NCI-H1092 (cell line): ENCODE measurements at places on chromosomes 6 and 20.

- no peak for DNase-seq
Measured at GRCh38 chr20:53679597-53680309, 86.1 kb upstream of the ZNF217 start.

GRCh38 chr6:39057251-39058155 is 8.9 kb downstream of the GLP1R start:
- DNase-seq: no peak

DNA sequence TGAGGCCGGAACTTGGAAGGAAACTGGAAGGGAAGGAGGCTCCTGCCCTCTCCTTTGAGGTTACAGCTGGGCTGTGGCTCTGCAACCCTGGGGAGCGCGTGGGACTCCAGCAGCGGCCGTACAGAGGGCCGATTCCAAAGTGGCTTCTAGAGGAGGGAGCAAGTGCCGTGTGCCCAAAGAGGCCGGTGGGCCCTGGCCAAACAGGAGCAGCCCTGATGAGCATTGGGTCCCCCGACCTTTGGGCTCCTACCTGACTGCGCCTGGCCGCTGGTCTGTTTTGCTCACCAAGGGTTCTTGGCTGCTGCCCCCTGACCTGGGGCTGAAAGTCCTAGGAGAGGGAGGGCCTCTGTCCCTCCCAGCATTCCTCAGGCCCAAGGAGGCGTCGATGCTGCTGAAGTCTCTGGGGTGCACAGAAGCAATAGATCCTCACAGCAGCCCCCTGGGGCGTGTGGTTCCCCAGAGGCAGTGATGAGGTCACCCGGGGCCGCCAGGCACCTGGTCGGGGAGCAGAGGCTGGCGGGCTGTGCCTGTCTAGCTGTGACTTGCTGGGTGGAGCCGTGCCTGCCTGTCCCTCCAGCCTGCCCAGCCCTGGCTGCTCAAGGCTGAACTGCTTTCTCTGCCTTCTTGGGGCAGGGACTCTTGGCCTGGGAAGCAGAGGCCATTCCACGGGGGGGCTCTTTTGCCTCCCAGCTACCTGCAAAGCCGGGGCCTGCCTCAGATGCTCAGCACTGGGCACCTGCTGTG is 9.8 kb downstream of the RBM38 start:
- no peak for DNase-seq

DNA sequence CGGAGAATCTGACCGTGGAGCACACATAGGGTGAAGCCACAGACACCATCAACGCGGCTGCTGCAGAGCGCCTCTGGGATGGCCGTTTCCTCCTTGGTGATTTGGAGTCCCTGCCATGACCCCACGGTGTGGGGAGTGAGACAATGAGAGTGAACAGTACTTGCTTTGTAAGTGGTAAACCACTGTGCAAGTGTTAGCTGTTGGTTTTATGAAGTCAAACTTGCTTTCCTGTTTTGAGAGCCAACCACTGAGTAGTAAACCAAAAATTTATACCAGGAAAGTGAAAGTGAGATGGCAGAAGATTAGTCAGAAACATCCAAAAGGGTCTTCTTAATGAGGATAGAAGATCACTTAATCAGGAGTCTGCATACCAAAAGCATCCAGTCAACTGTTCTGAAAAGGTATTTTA is 160.7 kb downstream of the FOXC1 start:
- no peak for DNase-seq

DNA sequence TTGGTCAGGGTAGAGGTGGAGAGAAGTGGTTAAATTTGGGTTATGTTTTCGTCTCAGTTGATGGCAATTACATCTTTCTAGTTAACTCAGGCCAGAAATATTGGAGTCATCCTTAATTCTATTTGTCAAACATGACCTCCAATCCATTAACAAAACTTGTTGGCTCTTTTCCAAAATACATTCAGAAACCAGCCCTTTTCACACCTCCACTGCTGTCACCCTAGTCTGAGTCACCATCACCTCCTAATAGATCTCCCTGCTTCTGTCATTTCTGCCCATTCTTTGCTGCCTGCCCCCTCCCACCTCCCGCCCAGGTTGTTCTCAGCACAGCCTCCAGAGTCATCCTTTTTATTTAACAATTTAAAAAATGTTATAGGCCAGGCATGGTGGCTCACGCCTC is 3.0 kb upstream of the ABCF1 start:
- DNase-seq: no peak

- DNase-seq: no peak
Measured at GRCh38 chr20:1533059-1533458, 24.4 kb downstream of the SIRPD start.

DNA sequence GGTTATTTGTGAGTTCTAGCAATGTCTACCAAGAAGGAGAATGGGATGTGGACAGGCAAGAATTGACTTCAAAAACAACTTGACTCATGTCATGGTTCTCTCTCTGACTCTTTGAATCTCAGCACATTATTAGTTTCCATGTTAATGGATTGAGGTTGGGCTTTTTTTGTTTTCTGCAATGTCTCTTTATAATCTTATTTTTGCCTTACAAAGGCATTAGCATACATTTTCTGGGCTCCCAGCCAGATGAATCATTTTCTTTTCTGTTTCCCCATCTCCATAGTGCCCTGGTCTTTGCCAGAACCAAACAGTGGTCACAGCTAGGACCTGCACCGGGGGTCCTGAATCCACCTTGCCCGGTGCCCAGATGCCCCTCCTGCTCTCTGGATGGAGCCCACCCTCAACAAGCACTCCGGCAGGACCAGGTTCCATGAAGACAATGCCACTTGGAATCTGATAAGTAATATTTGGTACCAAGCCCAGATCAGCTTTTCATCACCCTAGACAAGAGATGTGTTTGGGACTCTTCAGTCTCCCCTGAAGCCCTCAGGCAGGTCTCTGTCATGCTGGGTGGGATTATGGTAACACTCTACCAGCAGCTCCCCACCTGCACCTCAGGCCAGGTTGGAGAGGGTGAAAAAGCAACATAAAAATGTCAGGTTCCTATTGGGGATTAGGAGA is 266.7 kb upstream of the SULF2 start:
- peak; percentile 85 for DNase-seq

DNA sequence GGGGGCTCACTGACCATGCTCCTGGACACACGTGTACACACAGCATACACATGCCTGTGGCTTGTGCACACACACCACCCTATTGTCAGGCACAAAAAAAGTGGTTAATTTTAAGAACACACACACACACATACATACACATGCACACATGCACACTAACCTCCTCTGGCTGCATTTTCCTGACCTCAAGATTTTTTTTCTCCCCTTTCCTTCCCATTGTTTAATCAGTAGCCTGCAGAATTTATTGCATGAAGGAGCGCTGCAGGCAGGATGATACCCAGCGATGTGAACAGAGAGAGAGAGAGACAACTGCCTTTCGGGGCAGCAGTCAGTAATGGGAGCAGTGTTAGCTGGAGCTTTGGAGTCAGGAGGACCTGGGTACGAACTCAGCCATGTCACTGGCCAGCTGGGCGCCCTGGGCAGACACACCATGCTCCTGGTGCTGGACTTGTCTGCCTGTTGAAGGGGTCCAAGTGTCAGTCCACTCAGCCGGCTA is 990 bp upstream of the TRAF3IP2 start:
- DNase-seq: no peak

DNA sequence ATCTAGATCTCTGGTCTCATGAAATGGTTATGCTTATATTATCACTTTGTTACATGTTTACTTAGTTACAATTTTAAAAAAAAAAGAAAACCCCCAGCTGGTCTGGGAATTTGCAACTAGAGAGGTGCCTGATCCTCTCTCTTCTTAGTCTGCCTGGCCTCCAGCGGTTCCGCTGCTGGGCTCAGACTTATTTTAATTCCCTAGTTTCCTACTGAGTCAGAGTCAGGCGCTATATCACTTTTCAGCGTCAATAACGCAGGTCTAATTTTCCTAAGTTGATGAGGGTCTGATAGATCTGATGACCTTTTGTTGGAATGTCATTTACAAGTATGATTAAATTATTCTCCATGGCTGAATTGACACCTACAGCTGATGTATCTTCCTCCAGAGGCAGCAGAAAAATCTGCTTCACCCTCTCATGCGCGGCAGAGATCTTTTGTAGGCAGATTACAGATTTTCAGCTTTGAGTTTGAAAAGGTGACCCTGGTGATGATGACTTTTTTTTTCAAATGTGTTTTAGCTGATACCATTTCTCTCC is 391.0 kb downstream of the CBLN4 start:
- DNase-seq: no peak

DNA sequence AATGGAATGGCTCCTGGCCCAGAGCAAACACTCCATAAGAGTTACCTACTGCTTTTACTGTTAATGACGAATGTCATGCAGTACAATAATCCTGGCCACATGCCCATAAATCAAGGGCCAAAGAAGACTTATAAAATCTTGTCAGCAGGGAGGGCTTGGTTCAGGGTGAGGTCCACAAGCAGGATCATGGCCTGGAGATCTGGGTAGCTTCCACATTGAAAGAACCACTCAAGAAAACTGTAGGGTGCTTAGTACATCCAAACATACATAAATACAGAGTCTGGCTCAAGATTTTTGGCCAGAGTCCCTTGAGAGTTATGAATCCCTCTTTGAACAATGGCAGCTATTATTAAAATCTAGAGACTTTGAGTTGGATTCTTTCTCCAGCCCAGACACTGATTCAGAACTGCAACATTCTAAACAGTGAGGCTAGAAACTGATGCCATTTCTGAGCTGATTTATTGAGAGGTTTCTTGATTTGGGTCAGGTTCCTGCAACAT is 188.7 kb downstream of the CDC5L start:
- DNase-seq: no peak

DNA sequence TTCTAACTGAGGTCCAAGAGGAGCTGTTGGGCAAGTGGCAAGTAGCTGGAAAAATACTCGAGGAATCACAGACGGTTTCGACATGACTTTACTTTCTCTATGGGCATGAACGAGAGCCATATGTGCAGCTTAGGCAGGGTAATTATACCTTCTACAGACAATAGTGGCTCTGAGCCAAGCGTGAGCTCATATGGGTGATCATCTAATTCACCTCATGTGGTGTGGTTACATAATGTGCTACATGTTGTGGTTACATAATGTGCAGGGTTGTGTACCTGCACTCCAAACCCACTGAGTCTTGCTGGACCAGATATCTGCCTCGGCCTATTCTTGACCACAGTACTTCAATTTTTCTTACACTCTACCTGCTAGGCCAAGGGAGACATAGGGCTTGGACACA is 771.7 kb upstream of the EYS start:
- DNase-seq: no peak

- DNase-seq: no peak
Measured at GRCh38 chr6:157238346-157238745, 85.0 kb downstream of the TMEM242 start.

- no peak for DNase-seq
Measured at GRCh38 chr6:167840526-167841179, 13.9 kb downstream of the AFDN start.

GRCh38 chr6:53044071-53044470 is 21.1 kb upstream of the FBXO9 start:
- DNase-seq: no peak

- no peak for DNase-seq
Measured at GRCh38 chr6:100057941-100058340, 63.9 kb upstream of the MCHR2 start.

- no peak for DNase-seq
Measured at GRCh38 chr6:34658605-34659265, 37.8 kb downstream of the ILRUN start.

- DNase-seq: no peak
Measured at GRCh38 chr6:74510878-74511277, 695.0 kb downstream of the COL12A1 start.

DNA sequence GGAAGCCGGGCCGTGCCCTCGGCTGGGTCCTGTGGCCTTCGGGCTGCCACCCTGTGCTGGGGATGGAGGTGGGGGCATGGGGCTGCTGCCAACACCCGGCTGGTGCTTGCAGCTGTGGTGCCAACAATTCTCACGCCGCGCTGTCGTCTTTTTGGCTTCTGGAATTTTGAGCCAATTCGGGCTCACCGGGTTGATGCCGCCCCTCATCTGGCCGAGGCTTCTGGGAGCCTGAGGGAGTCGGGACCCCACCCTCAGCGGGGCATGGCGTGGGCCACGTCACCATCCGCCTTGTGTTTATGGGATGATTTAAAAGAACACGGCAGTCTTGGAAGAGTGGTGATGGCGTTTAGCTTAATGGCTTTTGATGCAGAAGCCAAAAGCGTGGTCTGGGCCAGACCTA is 8.7 kb upstream of the NPBWR2 start:
- DNase-seq: no peak

DNA sequence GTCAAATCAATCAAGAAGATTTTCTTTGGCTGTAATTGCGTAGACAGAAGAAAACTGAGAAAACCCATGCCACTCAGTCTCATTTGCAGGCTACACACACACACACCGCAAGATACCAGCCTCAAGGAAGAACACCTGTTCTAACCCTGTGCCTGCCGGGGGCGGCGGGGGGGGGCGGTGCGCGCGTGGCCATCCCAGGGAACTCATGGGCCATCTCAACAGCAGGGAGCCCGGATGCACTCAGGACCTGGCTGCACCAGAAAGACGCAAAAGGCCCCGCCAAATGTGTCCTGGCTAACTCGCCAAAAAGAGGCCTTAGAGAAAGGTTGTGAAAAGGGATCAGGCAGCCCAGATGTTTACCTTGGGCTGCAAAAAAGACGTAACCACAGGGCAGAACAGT is 2.1 kb downstream of the B3GAT2 start:
- DNase-seq: no peak

GRCh38 chr6:135233686-135234491 is 52.8 kb downstream of the MYB start:
- no peak for DNase-seq

DNA sequence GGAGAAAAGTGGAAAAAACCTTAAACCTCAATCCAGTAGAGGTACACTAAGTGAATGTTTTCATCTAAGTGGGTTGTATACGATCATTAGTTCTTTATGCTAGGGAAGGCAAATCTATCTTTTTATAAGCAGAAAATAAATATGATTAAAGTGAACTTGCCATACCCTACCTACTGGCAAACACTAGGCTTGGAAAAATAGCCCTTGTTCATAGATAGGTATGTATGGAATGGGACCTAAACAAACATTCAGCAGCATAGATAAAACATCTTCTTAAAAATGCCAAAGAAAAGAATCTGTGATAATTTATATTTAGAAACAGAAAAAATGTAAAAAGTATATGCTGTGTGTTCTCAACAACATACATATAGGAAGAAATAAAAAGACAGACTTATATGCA is 18.8 kb downstream of the REV3L start:
- no peak for DNase-seq

DNA sequence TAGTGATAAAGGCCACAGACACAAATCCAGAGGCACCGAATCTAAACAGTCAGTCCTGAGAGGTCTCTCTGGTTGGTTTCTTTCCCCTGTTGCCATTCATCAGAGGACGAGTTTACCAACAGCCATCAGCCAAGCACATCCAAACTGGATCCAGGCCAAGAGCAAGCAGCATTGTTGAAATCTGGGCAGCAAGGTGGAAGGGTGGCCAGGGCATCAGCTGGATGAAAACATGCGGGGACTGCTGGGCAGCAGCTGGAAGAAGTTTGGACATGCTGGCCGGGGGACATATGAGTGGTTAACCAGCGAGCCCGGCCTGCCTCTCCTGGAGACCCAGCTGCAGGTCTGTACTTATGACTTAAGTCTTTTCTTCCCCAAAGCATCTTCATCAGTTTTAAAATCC is at the start of gene SMIM28:
TSS of gene SMIM28 (plus strand) at position 62 of the 400 bp plus-strand sequence. CDS start at position 230, 168 bp downstream.
- DNase-seq: peak; percentile 51

- no peak for DNase-seq
Measured at GRCh38 chr6:46996860-46997641, 45.1 kb downstream of the ADGRF1 start.
